Mesenteric fat pad (tissue), 1 donor: ENCODE measurements at places on chromosomes 11 and 22. TPM values are rescaled to one million over a fixed set of nuclear protein-coding genes. Genes with fewer than 3 reads are reported as not detected.

DNA sequence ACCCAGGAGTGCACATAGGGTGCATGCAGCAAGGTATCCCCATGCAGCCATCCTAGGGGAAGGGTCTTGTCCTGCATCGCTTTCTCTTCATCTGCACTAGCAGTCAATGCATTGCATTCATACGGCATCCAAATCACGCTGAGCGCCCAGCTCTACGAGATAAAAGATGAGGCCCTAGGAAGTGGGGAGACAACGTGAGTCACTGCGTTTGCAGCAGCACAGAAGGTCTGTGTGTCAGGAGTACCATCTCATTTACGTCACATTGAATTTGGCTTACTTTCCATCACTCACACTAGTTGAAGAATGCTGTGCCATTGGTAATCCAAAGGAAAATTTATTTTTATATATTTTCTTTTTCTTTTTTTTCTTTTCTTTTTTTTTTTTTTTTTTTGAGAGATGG, 2.5 kb upstream of the ST14 start:
- DNase-seq, result no peak

DNA sequence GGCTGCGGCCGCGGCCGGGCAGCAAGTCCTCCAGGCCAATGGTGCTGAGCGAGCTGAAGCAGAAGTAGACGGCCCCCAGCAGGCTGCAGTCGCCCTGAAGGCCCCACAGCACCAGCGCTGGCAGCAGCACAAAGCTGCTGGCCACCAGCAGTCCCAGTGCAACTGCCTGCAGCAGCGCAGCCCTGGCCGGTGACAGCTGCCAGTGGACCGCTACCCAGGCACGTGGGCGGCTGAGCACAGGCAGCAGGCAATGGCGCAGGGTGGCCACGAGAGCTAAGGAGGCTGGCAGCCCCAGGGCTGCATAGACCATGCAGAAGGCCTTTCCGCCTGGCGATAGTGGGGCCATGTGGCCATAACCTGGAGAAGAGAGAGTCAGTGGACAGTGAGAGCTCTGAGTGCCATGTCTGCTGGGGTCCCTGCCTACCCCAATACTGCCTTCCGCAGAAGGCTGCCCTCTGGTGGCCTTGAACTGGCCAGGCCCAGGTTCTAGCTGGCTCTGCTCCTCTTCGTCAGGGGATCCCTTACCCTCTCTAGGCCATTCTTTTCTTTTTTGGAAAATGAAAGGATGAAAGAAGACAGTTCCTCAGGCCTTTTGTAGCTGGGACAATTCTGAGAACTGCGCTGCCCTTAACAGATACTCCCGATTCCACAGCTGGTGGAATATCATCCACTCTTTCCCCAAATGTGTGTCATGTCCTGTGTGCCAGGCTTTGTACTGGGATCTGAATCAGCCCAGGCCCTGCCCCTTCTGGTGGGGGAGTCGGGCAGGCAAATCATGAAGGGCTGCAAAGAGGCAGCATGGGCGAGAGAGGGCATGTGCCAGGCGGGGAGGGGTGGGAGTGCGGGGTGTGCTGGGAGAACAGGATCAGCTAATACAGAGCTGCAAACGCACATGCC, 1.8 kb downstream of the KCNK7 start:
- no peak for DNase-seq

- no peak for DNase-seq
These were observed 99.9 kb upstream of the AMOTL1 start for GRCh38 chr11:94668212-94668793.

MMP10 gene
- total RNA-seq, result not detected

DNA sequence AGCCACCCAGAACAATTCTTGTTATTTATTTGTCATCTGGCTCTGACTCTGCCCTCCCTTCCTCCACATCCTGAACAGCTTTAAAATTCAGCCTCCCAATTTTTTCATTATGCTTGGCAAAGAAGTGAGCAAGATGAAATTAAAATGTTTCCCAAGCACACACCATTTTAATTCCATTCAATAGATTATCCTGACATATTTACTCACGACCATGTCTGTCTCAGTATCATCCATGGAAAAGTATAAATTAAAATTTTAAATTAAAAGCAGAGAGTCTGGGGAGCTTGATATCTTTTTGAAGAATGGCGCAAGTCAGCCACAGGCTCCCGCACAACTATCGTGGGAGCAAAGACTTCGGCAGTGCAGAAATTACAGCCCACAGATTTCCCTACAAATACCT, 862.4 kb downstream of the OPCML start:
- DNase-seq, result no peak

DNA sequence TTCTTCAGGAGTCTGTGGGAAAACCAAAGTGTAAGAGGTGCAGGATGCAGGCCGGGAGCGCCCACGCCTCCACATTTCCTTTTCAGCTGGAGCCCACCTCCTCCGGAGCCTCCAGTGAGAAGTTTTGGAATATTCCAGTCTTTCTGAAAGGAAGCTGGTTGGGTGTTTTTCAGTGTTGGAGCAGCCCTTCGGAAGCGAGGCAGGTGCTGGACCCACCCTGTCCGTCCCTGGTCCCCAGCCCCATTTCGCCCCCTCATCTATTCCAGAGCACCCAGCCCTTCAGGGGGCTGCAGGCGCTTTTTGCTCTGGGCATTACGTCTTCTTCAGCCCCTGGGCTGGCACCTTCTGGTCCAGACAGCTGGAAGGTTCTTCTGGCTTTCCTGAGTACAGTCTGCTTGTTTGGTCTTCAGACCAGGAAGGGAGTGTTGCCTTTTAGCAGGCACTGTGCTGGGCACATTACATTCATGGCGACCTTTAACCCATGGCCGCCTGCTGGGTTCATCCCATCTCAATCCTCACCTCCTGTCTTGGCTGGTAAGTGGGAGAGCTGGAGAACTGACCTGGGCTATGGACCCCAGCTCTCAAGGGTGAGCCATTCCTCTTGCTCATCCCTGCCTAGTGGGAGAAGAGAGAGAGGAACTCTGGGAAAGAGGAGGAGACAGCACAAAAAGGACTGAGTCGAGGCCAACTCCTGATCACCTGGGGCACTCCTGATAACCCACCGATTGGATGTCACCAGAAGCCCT, 710 bp upstream of the THY1 start:
- peak; percentile 76 for DNase-seq

DNA sequence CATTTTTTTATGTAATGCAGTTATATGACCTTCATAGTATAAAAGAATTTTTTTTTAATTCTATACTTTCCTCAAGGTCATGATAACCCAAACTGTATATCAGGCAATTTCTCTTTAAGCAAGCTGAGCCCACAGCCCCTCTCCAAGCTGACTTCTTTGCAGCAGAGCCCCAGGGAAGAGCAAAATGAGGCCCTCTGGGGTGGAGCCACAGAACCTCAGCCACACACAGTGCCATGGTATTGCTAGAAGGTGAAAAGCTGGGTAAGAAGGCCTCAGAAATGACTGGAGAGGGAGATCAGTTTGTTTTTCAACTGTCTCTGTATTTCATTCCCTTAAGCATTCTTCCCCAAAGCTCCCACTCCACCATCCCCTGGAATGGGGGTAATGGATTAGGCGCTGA, 108.8 kb downstream of the PLEKHA7 start:
- no peak for DNase-seq

MOV10L1 gene
- 0.87 TPM for total RNA-seq

INPP5J gene
- 0.19 TPM for total RNA-seq

GRCh38 chr11:27904358-27905055, 203.4 kb downstream of the KIF18A start:
- DNase-seq, result no peak

CALCB gene
- 0.29 TPM for total RNA-seq

- DNase-seq, result no peak
These were observed 31.6 kb upstream of the CRYBB3 start for GRCh38 chr22:25167834-25168601.

EIF4G2 gene
- 854 TPM for total RNA-seq

- no peak for DNase-seq
These were observed 14.2 kb downstream of the ZBTB44 start for GRCh38 chr11:130300567-130300966.

DNA sequence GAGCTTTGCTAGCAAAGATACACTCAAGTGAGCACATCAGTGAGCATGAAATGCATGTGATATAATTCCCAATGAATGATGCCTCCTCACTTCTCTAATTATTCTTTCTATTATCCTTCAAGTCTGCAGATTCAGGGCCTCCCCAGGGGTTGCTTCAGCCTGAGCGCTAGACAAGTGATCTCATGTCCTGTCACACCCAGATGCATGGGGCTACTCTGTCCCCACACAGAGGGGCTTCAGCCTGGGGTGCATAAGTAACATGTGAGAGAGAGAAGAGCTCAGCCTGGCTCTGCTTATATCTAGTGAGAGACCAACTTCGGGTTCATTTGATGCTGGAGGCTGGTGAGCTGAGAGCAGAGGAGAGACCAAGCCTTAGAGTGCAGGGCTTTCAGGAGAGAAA, 85.2 kb downstream of the VPREB1 start:
- no peak for DNase-seq

DNA sequence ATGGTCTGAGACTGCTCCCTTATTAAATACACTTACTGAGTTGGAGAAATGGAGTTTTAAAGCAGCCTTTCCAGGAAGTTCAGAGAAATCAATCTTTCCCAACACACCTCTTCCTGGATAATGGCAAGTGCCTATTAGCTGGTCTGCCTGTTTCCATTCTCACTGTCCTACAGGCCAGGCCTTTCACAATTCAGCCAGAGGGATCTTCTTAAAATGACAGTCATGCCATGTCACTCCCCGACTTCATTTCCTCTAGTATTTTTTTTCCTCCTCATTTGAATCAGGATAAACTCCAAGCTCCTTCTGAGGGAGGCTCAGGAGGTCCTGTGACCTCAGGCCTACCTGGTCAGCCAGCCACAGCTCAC, 62.6 kb downstream of the FDX1 start:
- DNase-seq, result no peak

DNA sequence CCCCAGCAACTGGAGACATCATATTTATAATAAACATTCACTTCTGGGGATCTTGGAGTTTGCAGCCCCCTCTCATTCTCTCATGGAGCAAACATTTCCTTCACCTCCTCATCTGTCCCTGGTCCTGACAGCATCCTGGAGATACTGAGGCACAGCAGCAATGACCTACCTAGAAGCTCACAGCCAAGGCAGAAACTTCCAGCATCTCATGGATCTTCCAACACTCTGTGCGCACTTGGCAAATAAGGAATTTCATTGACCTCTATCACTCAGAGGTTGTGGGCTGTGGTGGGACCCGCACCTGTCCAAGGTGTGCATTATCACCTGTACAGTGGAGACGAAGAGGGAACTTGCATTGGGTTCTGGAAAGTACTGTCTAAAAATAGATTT, 109.8 kb downstream of the GGTLC2 start:
- DNase-seq, result no peak

GRCh38 chr11:60984149-60984548, 12.7 kb downstream of the CD6 start:
- no peak for DNase-seq

DNA sequence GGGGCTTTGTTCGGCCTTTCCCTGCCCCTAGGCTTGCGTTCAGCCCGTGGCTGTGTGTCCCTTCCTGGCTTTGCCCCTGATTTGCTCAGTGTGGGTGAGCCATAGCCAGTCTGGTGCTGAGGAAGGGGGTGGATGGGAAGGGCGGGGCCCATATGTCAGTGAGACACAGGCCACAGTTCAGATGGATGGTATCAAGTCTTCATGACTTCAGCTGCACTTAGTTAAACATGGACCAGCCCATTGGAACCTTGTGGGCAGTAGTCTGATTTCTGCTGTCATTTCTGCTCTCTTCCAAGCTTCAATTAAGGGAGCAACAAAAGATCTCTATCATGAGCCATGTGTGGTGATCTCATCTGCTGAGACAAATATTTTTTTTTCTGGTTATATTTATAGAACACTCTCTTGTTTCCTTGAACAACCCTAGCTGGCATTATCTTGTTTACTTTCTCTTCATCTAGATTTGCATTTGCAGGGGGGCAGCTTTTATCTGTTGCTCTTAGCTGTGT, 21.6 kb upstream of the PEX26 start:
- no peak for DNase-seq

- DNase-seq, result no peak
These were observed 121.0 kb downstream of the MPPED2 start for GRCh38 chr11:30465192-30465591.

- DNase-seq, result no peak
These were observed 817.8 kb upstream of the LUZP2 start for GRCh38 chr11:23679041-23679440.

PHOX2A gene
- total RNA-seq, result not detected

- DNase-seq, result no peak
These were observed 46.4 kb downstream of the MORC2 start for GRCh38 chr22:30922151-30922611.
